ENCODE measurements at places on chromosomes 12 and 14. TPM values are rescaled to one million over a fixed set of nuclear protein-coding genes. Genes with fewer than 3 reads are reported as not detected.

VDR gene
- 0.29 TPM for polyA plus RNA-seq

TAOK3 gene
- polyA plus RNA-seq: 18.1 TPM

GRCh38 chr12:69676257-69677012, 22.7 kb downstream of the BEST3 start:
- H3K27ac ChIP-seq: no peak overlapping the region
- no peak overlapping the region for H3K4me3 ChIP-seq
- no peaks in the 10 kb centered on the region for H3K36me3 ChIP-seq
- no peak for DNase-seq
- H3K27me3 ChIP-seq: no peaks in the 10 kb centered on the region

GRCh38 chr12:105110851-105111250, 3.3 kb downstream of the WASHC4 start:
- no peak for DNase-seq
- no peak overlapping the region for H3K4me3 ChIP-seq
- H3K27ac ChIP-seq: peak overlapping the region; percentile 91
- peaks cover 44% of the 10 kb centered on the region for H3K36me3 ChIP-seq
- peaks cover 16% of the 10 kb centered on the region for H3K4me1 ChIP-seq

DNA sequence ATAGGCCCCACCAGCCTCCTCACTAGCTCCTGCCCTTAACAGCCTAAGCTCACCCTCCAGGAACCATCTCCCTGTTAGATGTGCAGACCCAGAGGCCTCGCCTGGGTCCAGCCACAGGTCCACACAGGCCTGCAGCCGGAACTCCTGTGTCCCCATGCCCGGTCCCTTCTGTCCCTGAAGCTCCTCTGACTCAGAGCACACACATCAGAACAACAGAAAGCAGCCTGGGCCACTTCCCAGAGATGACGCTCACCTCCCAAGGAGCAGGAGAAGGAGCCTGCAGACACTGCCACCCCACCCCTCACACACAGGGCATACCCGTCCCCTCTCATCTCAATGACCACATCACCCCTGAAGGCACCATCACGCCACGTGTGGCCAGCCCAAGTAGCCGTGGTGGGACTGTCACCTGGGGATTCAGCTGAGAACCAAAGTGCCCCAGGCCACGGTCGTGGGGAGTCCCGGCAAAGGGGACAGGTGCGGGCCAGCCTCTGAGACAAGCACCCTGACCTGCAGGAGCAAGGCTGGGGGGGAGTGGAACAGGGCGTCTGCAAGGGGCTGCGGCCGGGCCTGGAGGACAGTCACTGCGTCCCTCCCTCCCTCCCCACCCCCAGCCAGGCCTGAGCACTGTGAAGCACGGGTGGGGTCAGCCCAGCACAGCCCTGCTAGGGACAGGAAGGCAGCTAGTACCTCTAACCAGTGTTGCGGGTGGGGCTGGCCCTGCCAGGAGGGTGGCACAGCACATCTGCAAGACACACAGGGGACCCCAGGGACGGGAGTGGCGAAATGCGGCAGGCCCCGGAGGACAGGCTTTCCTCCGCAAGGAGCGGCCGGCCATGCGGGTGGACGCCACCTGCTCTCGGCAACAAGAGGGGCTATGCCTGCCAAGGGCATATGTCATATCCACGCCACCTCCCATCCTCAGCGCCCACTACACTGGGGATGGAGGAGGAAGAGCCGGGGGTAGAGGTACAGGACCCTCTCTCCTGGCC, 5.5 kb downstream of the AKT1 start:
- no peak overlapping the region for H3K27ac ChIP-seq
- no peaks in the 10 kb centered on the region for H3K36me3 ChIP-seq
- no peaks in the 10 kb centered on the region for H3K27me3 ChIP-seq
- H3K4me3 ChIP-seq: no peak overlapping the region
- H3K4me1 ChIP-seq: peaks cover 21% of the 10 kb centered on the region
- DNase-seq: no peak

DNA sequence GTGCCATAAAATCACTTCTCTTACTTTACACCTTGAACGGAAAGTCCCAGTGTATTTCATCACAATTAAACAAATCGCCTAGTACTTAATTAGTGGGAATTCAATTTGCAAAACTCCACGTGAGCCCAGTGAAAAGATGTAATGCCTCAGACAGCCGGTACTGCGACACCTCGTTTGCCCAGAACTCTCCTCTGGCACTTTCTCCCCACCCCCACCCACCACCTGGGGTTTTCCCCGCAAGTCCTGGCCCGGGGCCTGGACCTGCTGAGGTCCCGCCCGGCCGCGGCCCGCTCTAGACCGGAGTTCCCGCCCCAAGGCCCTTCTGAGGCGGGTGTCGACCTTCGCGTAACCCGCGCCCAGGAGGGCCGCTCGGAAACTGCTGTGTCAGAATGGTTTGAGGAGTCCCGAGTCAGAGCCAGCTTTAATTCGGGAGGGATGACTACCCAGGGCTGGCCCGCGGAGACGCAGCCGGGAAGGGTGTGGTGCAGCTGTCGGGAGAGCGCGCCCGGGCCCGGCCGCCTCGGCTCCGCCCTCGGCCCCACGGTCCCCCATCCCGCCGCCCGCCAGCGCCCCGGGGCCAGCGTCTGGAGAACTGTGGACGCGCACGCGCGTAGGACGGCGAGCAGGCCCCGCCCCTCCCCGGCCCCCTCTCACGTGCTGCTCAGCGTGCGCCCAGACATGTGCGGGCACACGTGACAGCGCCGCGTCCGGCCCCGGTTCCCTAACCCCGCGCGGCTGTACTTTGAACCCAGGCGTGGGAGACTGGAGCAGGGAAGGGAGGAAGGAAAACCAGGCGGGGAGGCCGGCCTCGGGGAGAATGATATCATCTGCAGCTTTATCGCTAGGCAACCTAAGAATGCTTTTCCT, 10.8 kb downstream of the BHLHE41 start:
- peak overlapping the region; percentile 65 for H3K4me3 ChIP-seq
- peak overlapping the region; percentile 82 for H3K27ac ChIP-seq
- DNase-seq: peak; percentile 99
- H3K36me3 ChIP-seq: no peaks in the 10 kb centered on the region

GRCh38 chr12:42282294-42282693, 43.6 kb downstream of the ZCRB1 start:
- H3K4me3 ChIP-seq: no peak overlapping the region
- H3K4me1 ChIP-seq: no peaks in the 10 kb centered on the region
- DNase-seq: no peak
- no peak overlapping the region for H3K27ac ChIP-seq
- no peaks in the 10 kb centered on the region for H3K27me3 ChIP-seq
- no peaks in the 10 kb centered on the region for H3K36me3 ChIP-seq

DNA sequence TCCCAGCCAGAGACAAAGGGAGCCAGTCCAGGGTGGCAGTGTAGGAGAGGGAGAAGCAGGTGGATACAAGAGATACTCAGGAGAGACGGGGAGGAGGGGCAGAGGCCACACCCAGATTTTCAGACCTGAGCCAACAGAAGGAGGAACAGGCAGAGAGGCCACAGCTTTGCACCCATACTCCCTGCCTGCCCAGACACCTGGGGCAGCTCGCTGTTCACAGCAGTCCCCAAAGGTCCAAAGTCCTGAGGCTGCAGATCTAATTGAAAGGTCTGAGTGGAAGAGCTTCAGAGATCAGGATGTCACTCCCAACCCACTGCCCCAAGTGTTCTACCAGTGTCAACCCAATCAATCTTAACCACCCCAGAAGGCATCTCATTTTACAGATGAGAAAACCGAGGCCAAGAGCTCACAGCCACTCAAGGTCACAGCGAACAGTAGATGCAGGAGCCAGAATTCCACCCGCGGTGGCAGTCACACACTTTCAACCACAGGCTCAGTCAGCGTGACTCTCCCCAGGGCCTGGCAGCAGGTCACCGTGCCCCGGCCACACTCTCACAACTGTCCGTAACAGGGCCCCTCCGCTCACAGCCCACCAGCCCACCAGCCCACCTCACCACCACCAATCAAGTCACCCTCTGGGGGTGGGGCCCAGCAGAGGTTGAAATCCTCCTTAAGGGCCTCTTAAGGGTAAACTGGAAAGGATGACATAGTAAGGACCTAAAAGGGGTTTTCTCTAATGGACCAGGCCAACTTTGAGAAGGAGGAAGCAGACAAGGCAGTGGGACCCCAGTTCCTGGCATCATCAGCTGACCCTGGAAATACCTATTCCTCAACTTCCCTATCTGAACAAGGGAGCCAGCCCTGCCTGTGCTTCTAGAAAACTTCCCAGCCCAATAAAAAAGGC, 33.3 kb downstream of the ACTN1 start:
- peaks cover 78% of the 10 kb centered on the region for H3K4me1 ChIP-seq
- no peaks in the 10 kb centered on the region for H3K27me3 ChIP-seq
- no peak for DNase-seq
- no peak overlapping the region for H3K27ac ChIP-seq
- no peak overlapping the region for H3K4me3 ChIP-seq

HOXC9 gene
- 1.2 TPM for polyA plus RNA-seq

DNA sequence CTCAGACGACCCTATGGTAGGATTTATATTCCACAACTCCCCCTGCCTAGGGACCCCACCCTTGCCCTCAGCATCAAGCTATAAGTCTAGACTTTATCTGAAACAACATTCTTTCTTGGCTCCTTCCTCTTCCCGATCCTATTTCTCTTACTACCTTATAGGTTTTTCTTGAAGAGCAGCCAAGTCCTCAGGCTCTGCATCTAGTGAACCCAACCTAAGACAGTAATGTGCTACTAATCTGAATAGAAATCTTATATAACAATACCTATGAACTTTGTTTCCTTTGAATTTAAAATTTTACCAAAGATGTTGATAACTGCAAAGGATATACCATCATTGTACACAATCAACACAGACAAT, 96.7 kb upstream of the BMP4 start:
- H3K27ac ChIP-seq: no peak overlapping the region
- no peak overlapping the region for H3K4me3 ChIP-seq
- H3K27me3 ChIP-seq: peaks cover under 1% of the 10 kb centered on the region
- no peaks in the 10 kb centered on the region for H3K4me1 ChIP-seq
- H3K36me3 ChIP-seq: no peaks in the 10 kb centered on the region
- no peak for DNase-seq

LHX5 gene
- not detected for polyA plus RNA-seq

DNA sequence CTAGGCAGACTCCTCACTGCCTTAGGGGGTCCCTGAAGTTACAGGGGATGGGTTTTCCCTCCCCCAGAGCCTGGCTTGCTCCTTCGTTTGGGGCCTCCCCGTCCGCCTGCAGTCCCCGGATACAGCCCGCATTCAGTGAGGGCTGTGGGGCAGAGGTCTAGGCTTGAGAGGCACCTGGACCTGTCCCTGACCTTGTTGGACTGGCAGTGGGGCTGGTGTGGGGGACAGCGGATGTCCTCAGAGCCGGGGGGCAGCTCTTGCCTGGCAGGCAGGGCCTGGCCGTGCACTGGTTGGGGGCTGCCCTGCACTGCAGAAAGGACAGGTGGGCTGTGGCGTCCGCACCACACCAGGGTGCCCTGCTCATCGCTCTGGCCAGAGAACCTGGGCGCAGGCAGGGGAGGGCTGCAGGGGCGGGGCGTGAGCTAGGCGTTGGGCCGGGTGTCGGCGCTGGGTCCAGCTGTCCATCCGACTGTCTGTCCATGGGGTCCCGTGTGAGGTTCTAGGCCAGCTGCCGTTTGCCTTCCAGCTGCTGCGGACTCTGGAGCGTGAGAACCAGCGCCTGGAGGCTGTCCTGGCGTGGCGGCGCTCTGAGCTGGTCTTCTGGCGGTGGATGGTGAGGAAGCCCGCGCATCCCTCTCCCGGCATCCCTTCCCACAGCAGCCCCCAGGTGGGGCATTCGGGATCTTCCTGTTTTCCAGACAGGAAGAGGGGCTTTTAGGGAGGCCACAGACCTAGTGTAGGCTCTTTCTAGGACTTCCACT, 6.0 kb downstream of the TEDC1 start:
- peaks cover 2% of the 10 kb centered on the region for H3K4me1 ChIP-seq
- no peak for DNase-seq
- H3K4me3 ChIP-seq: no peak overlapping the region
- H3K27me3 ChIP-seq: no peaks in the 10 kb centered on the region
- no peaks in the 10 kb centered on the region for H3K36me3 ChIP-seq
- no peak overlapping the region for H3K27ac ChIP-seq

GRCh38 chr14:28756884-28757570, 9.6 kb upstream of the FOXG1 start:
- H3K27me3 ChIP-seq: peaks cover 75% of the 10 kb centered on the region
- peak; percentile 52 for DNase-seq
- no peaks in the 10 kb centered on the region for H3K36me3 ChIP-seq
- H3K4me1 ChIP-seq: no peaks in the 10 kb centered on the region
- peak overlapping the region; percentile 40 for H3K4me3 ChIP-seq
- H3K27ac ChIP-seq: no peak overlapping the region

- H3K4me3 ChIP-seq: peak overlapping the region; percentile 79
- H3K4me1 ChIP-seq: peaks cover 12% of the 10 kb centered on the region
- peak overlapping the region; percentile 93 for H3K27ac ChIP-seq
- H3K27me3 ChIP-seq: no peaks in the 10 kb centered on the region
Observed at GRCh38 chr12:100267603-100268281, 765 bp downstream of the SCYL2 start.

TECPR2 gene
- 6.9 TPM for polyA plus RNA-seq

- no peaks in the 10 kb centered on the region for H3K36me3 ChIP-seq
- no peak overlapping the region for H3K4me3 ChIP-seq
- H3K27me3 ChIP-seq: no peaks in the 10 kb centered on the region
- peaks cover 3% of the 10 kb centered on the region for H3K4me1 ChIP-seq
Observed at GRCh38 chr12:49959685-49960473, 1.8 kb upstream of the AQP5 start.

GRCh38 chr12:124739953-124740561, 123.6 kb downstream of the SCARB1 start:
- no peak overlapping the region for H3K27ac ChIP-seq
- H3K27me3 ChIP-seq: no peaks in the 10 kb centered on the region
- H3K36me3 ChIP-seq: no peaks in the 10 kb centered on the region
- no peak overlapping the region for H3K4me3 ChIP-seq
- no peaks in the 10 kb centered on the region for H3K4me1 ChIP-seq
- DNase-seq: no peak

- no peak overlapping the region for H3K27ac ChIP-seq
- DNase-seq: no peak
- no peaks in the 10 kb centered on the region for H3K27me3 ChIP-seq
- H3K4me1 ChIP-seq: no peaks in the 10 kb centered on the region
- no peak overlapping the region for H3K4me3 ChIP-seq
- no peaks in the 10 kb centered on the region for H3K36me3 ChIP-seq
Observed at GRCh38 chr14:83483063-83483462, 1949.4 kb upstream of the SEL1L start.

DNA sequence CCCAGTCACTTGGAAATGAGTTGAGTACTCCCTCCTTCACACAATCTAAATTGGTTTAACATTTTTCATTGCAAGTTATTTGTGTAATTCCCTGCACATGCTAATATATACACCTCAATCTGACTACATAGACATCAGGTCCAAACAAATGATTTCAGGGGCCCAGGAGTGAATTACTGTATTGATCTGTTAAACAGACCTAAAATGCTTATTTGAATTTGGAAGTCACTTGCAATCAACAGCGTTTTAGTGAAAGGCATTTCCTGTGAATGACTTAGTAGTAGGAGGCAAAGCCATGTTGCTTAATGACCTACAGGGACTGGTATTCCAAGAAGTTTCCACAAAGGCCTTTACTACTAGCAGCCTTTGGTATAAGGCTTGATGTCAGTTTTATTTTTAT, 22.6 kb upstream of the SLC15A5 start:
- H3K36me3 ChIP-seq: no peaks in the 10 kb centered on the region
- no peak overlapping the region for H3K27ac ChIP-seq

OR6J1 gene
- not detected for polyA plus RNA-seq
